ENCODE measurements at places on chromosomes 12 and 14. TPM values are rescaled to one million over a fixed set of nuclear protein-coding genes. Genes with fewer than 3 reads are reported as not detected.
A peak's percentile ranks its signal among the peaks of the same experiment; 100 is the strongest.

GRCh38 chr12:119374635-119375034 is 40.1 kb downstream of the CCDC60 start:
- H3K36me3 ChIP-seq: no peaks in the 10 kb centered on the region
- H3K4me3 ChIP-seq: no peak overlapping the region
- H3K27ac ChIP-seq: no peak overlapping the region
- no peaks in the 10 kb centered on the region for H3K4me1 ChIP-seq

Gene LETMD1
- polyA plus RNA-seq: 61.2 TPM

Gene PLBD1
- 18.5 TPM for polyA plus RNA-seq

Gene AQP2
- 1.1 TPM for polyA plus RNA-seq

DNA sequence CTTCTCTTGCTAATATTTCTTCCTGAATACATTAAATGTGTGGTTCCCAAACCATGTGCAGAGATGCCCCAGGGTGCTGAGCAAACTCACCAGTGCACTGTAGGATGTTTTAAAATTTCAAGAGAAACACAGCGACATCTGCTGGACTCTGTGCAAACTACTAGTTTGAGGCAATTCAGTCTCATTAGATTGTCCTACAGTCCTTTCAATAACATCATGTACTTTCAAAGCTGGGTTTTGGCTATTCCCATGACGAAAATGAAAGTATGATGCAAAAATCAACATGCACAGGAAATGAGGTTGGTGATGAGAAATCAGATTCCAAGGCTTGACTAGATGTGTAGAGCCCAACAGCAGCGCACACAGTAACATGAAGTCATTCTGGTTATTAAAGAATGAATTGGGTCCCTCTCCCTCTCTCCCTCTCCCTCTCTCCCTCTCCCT is 66.3 kb downstream of the CLIP1 start:
- H3K36me3 ChIP-seq: no peaks in the 10 kb centered on the region
- no peak overlapping the region for H3K4me3 ChIP-seq
- H3K4me1 ChIP-seq: no peaks in the 10 kb centered on the region

DNA sequence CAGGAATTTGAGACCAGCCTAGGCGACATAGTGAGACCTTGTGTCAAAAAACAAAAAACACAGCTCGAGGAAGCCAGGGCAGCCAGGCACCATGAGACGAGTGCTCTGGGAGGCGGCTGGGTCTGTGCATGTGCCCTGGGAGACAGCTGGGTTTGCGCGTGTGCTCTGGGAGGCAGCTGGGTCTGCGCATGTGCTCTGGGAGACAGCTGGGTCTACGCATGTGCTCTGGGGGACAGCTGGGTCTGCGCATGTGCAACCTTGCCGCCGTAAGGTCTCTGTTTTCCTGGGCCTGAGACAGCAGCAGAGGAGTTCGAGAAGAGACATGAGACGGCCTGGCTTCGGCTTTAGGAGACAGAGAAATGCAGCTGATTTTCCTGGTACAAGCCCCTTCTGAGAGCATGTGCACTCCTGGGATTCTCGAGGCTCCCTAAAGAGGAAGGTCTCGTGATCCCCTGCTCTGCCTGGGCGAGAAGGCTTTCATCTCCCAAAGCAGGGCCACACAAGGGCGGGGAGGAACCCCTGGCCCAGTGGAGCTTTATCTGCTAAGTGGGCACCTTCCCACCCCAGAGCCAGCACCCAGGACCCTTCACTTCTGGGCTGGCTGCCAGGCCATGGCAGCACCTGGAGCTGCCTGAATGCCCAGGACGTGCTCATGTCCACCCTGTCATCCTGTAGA is 3.5 kb upstream of the BDKRB1 start:
- peak overlapping the region; percentile 36 for H3K4me3 ChIP-seq
- peak; percentile 53 for DNase-seq
- no peak overlapping the region for H3K27ac ChIP-seq
- H3K36me3 ChIP-seq: no peaks in the 10 kb centered on the region

DNA sequence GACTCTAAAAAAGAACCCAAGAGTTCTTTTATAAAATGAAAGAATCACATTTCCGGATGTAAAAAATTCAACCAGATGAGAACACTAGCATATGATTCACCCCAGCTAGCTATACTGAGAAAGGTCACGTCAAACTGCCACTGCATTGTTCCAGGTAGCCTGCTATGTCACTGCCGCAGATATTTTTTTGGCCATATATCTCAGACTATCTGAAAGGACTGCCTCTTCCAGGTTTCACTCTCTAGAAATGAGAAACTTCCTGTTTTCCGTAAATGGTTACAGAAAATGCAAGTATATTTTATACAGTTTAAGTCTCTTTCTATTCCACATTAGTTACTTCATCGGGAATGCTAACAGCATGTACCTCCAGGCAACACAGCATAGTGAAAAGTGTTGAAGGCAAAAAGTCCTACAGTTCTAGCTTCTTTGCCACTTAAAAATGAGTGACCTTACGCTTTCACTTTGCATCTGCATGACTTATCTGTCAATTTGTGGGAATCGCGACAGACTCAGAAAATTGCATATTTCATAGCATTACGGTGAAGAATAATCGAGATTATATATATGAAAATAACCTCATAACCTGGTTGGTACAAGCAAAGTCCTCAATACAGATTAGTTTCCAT is 105.2 kb downstream of the MED13L start:
- H3K36me3 ChIP-seq: no peaks in the 10 kb centered on the region
- H3K4me1 ChIP-seq: no peaks in the 10 kb centered on the region
- no peak for DNase-seq
- H3K4me3 ChIP-seq: no peak overlapping the region
- H3K27me3 ChIP-seq: no peaks in the 10 kb centered on the region

Gene TMCC3
- polyA plus RNA-seq: 3.4 TPM

DNA sequence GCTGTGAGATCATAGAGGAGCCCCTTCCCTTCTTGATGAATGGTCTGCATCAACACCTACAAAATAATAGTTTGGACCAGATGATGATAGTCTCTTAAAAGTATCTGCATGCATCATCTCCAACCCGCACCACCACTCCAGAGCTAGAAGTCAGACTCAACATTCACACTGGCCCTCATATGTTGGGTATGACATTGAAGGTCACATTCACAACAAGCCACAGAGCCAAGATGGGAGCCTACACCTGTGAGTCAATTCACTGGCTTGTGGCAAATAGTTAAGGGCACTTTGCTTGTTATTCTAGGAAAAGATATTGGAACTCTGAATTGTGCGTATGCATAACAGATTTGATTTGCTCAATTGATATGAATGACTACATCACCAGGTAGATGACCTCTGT is 1197.9 kb downstream of the VRK1 start:
- no peak for DNase-seq
- no peak overlapping the region for H3K27ac ChIP-seq
- no peaks in the 10 kb centered on the region for H3K4me1 ChIP-seq
- no peaks in the 10 kb centered on the region for H3K27me3 ChIP-seq
- no peaks in the 10 kb centered on the region for H3K36me3 ChIP-seq
- H3K4me3 ChIP-seq: no peak overlapping the region

DNA sequence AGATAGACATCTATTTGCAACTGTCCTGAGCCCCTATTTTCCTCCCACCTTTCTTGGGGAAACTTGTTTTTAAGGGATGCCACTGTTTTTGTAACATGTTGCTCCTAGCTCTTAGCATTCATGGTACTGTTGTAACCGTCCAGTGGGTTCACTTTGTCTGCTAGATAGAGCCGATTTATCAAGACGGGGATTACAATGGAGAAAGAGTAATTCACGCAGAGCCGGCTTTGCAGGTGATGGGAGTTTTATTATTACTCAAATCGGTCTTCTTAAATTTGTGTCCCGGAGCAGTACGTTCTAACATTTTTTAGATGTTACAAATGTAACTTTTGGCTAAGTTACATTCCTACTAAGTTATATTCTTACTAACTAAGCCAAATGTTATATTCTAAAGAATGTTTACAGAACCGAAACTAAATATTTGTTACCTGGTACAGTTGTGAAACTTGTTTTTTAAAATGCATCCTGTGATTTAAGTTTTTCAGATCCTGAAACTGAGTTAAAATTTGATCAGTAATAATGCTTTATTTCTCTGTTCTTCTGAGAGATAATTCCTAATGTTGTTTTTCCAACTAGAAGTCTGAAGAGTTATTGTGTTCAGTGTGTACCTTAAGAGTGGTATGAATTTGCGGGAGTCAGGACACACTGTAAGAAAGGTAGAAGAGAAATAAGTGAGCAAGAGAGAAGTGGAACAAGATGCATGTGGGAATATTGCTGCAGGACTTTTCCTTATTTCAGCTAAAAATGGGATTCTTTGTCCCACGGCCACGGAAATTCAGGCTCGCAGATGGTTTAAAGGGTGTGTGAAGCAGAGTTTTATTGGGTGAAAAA is 20.6 kb upstream of the CLEC2D start:
- peak overlapping the region; percentile 91 for H3K27ac ChIP-seq
- peak overlapping the region; percentile 79 for H3K4me3 ChIP-seq
- DNase-seq: no peak

GRCh38 chr14:99707420-99707819 is 23.3 kb downstream of the CYP46A1 start:
- H3K27ac ChIP-seq: no peak overlapping the region
- no peak for DNase-seq
- no peak overlapping the region for H3K4me3 ChIP-seq
- no peaks in the 10 kb centered on the region for H3K4me1 ChIP-seq
- no peaks in the 10 kb centered on the region for H3K36me3 ChIP-seq
- H3K27me3 ChIP-seq: no peaks in the 10 kb centered on the region

Gene RNF212B
- 18.3 TPM for polyA plus RNA-seq

- H3K4me3 ChIP-seq: no peak overlapping the region
- no peaks in the 10 kb centered on the region for H3K36me3 ChIP-seq
- H3K4me1 ChIP-seq: no peaks in the 10 kb centered on the region
- no peaks in the 10 kb centered on the region for H3K27me3 ChIP-seq
- DNase-seq: no peak
Observed at GRCh38 chr12:98020376-98020775, 495.0 kb upstream of the TMPO start.

Data from testis (tissue), 5 donors.